ENCODE measurements at places on chromosomes 6 and 20.

DNA sequence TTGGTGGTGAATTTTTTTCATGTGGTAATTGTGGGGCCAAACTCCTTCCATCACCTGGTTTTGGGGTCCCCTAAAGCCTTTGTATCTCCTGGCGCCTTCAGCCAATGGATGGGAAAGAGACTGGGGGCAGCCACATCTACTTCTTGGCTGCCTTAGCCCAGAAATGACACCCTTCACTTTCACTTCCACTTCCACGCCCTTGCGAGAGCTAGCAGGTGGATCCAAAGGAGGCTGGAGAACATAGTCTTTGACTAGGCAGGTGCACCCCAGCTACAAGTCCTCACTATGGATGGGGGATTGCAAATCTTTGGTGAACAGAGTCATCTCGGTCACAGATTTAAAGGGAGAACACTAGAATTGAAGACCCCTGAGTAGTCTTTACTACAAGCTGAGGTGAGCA lies 70.8 kb downstream of the NDUFAF5 start:
- DNase-seq, result no peak

DNA sequence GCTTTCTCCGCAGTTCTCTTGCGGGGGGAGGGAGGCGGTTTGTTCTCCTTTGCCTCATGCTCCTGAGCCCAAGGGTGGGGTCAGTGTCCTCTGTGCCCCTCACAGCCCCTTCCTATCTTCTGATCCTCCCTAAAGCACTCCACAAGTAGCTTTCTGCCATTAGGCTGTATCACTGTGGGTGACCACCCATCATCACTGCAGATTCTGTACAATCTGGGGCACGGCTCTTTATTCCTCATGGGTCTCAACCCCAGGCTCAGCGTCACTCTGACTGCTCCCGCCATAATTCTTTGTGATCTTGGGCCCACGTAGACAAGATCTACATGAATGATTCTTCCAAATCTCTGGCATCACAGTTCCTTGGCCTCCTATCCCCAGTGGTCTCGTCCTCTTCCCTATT lies 10.5 kb downstream of the NCR2 start:
- no peak for DNase-seq

DNA sequence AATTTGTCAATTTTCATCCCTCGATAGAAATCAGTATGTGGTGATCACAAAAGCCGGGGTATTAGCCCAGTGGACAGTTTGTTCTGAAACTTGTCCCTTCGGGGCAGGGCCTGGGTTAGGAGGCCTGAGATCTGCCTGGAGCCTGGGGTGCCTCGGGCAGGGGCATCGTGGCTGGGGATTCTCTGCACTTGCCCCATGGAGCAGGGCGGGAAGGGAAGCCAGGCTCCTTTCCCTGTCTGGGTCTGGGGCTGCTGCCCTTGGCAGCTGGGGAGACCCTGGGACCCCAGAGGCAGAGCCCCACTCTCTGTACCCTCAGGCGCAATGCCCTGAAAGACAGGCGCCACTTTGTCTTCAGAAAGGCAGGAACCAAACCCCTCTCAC lies 27.4 kb downstream of the NTSR1 start:
- no peak for DNase-seq

- DNase-seq, result no peak
Measured at GRCh38 chr6:134720353-134721059, 229.4 kb downstream of the ALDH8A1 start.

DNA sequence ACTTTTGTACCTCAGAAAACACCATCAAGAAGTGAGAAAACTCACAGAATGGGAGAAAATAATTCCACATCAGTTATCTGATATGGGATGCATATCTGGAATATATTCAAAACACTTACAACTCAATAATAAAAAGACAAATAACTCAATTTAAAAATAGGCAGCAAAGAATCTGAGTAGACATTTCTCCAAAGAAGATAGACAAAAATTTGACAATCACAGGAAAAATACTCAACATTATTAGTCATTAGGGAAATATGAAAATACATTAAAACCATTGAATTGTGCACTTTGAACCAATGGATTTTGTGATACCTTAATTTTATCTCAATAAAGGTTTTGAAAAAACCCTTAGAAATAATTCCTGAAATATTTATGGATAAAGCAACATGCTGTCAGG lies 36.9 kb upstream of the STMND1 start:
- DNase-seq, result no peak

- no peak for DNase-seq
Measured at GRCh38 chr6:45794465-45794864, 221.2 kb downstream of the CLIC5 start.

DNA sequence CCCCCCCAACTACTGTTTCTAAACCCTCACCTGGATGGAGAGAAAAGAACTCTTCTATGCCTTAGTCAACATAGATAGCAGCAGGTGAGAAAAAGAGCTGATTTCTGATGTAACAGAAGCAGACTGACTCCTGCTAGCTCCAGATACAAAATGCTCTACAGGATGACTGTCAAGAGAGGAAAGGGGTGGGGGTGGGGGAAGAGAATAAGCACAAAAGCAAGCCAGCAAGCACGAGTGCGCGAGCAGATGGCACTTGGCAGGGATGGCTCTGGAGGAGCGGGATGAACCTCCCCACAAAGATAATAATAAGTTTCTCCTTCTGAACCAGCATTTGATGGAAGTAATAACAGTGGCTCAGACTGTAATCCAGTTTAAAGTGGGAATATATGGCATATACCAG lies 45.6 kb upstream of the SPDEF start:
- no peak for DNase-seq

DNA sequence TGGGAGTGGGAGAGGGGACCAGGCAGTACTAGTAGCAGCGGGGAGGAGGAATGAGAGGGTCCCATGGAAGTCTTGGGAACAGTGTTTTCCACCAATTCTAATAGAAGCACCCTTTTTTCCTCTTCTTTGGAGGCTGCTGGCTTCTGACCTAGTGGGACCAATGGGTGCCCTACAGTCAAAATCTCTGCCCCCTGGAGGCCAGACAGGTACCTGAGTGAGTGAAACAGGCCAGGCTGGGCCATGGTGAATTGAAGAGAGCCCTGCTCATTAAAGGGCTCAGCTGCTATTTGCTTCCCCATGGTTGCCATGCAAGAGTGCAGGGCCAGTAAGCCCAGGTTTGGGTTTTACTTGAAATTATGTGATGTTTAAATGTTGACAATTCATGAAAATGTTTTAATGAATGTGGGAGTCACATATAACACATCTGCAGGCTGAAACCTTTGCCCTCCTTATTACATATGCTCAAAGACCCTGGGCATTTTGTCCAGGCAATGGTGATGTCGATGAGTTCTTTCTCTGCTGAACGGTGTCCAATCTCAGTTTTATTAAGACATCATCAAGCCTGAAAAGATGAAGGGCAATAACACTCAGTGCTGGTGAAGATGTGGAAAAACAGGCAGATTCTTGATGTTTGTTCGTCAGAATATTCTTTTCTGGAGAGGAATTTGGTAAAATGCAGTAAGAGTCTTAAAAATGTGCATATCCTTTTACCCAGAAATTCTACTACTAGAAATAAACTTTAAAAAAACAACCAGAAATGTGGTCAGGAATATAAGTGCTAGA lies 42.3 kb upstream of the OCSTAMP start:
- peak; percentile 22 for DNase-seq

DNA sequence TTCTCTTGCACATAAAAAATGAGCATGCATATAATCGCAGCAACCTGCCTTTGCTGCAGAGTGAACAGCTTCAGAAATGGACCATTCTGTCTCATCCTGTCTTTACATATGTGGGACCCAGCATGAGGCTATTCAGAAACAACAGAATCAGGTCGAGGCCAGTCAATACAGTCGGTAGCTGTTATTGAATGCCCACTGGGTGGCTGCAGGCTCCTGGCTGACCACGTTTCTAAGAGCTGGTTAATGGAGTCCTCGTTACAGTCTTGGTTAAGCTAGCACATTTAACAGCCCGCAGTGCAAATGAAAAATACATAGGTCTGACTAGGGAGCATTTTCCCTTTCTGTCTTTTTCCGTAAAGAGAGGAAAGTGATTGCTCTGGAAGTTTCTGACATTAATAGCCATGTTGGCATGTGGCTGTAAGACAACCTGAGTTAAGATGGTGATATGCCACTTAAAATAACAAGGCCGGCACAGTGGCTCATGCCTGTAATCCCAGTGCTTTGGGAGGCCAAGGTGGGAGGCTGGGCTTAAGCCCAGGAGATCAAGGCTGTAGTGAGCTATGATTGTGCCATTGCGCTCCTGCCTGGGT lies 75.0 kb downstream of the SHLD1 start:
- no peak for DNase-seq

GRCh38 chr6:16136621-16137450 lies 8.0 kb downstream of the MYLIP start:
- DNase-seq, result peak; percentile 65

GRCh38 chr6:34236131-34236442 lies 586 bp upstream of the HMGA1 start:
- peak; percentile 42 for DNase-seq

GRCh38 chr6:112464901-112465665 lies 118.0 kb downstream of the RFPL4B start:
- no peak for DNase-seq

GRCh38 chr6:30450909-30451841 lies 38.1 kb upstream of the HLA-E start:
- peak; percentile 56 for DNase-seq
